Fibroblast of lung (primary cell): ENCODE measurements at places on chromosomes 1 and 21.
A peak's percentile ranks its signal among the peaks of the same experiment; 100 is the strongest.

DNA sequence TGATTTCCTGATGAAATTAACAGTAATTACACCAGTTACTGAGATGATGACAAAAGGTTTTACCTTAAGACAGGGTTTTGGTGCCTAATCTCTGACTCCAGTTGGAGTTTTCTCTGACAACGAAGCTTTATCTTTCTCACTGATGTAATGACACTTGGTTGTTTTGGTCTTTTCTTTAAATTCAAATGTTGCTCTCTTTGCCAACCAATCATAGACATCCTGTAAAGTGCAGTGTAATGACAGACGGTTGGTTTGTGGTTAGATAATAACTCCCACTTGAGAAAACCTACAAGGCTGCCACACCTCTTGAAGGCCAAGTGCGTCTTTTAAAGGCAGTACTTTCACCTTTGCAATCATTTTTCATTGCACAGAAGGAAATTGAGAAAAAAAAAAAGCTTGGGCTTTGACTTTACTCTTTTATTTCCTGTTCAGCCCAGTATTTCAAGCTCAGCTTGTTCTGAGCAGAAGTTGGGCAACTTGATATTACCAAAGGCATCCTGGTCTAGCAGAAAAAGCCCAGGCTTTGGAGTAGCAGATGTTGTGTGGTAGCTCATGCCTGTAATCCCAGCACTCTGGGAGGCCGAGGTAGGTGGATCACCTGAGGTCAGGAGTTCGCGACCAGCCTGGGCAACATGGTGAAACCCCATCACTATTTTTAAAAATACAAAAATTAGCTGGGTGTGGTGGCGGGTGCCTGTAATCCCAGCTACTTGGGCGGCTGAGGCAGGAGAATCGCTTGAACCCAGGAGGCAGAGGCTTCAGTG, 14.9 kb downstream of the PDIK1L start:
- H3K27ac ChIP-seq = no peak overlapping the region
- no peaks in the 10 kb centered on the region for H3K36me3 ChIP-seq
- H3K27me3 ChIP-seq = no peaks in the 10 kb centered on the region
- peaks cover 3% of the 10 kb centered on the region for H3K4me1 ChIP-seq
- no peak overlapping the region for H3K4me3 ChIP-seq
- DNase-seq = no peak

GRCh38 chr21:41966041-41966833, 12.4 kb upstream of the C2CD2 start:
- peaks cover 5% of the 10 kb centered on the region for H3K27me3 ChIP-seq
- H3K27ac ChIP-seq = no peak overlapping the region
- DNase-seq = no peak
- no peak overlapping the region for H3K4me3 ChIP-seq
- no peaks in the 10 kb centered on the region for H3K4me1 ChIP-seq

DNA sequence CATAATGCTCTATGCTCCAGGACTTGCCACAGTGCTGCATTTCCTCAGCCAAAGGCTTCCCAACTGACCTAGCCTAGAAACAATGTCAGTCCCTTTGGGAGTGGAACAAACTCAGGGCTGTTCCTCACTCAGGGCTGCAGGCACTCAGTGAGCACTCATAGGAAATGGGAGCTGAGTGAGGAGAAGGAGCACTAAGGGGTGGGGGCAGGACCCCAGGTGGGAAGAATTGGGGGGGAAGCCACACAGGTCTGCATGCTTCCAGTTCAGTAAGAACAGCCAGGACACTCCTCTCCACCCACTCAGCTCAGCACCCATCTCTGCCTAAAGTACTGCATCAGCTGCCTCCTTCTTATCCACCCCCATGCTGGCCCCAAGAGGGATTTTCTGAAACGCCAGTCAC, 7.3 kb upstream of the SLC5A9 start:
- no peak overlapping the region for H3K4me3 ChIP-seq
- H3K36me3 ChIP-seq = no peaks in the 10 kb centered on the region
- DNase-seq = no peak

DNA sequence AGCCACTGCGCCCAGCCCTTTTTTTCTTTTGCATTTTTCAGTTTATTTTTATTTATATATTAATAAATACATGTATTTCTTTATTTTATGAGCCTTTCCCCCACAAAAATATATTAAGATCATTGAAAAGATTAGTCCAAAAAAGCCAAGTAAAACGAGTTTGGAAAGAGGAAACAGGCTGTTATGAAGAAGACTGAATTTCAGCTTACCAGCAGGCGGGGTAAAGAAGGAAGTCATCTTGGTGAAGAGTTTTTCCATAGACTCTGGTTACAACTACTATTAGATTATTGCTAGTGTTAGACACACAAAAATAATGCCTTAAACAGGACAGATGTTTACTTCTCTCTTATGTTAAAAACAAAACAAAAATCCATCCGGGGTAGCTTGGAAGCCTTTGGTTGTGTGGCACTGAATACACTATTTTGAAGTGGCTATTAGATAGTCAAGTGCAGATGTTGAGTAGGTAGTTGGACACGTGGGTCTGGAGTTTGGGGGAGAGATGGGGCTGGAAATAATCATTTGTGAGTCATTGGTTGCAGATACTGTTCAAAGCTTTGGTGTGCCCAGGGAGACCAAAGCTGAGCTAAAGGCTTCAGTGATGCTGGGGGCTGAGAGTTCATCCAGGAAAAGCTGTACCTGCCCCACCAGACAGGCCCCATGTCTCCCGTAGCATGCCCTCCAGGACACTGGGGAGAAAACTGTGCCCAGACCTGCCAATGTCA, 8.7 kb upstream of the LRRC71 start:
- H3K4me3 ChIP-seq = no peak overlapping the region
- H3K36me3 ChIP-seq = peaks cover 40% of the 10 kb centered on the region
- no peak for DNase-seq
- H3K4me1 ChIP-seq = peaks cover 19% of the 10 kb centered on the region

GRCh38 chr1:147245586-147246021, 3.1 kb downstream of the CHD1L start:
- DNase-seq = no peak
- H3K27ac ChIP-seq = no peak overlapping the region
- H3K4me1 ChIP-seq = peaks cover 5% of the 10 kb centered on the region
- H3K27me3 ChIP-seq = no peaks in the 10 kb centered on the region
- H3K4me3 ChIP-seq = no peak overlapping the region
- H3K36me3 ChIP-seq = no peaks in the 10 kb centered on the region

DNA sequence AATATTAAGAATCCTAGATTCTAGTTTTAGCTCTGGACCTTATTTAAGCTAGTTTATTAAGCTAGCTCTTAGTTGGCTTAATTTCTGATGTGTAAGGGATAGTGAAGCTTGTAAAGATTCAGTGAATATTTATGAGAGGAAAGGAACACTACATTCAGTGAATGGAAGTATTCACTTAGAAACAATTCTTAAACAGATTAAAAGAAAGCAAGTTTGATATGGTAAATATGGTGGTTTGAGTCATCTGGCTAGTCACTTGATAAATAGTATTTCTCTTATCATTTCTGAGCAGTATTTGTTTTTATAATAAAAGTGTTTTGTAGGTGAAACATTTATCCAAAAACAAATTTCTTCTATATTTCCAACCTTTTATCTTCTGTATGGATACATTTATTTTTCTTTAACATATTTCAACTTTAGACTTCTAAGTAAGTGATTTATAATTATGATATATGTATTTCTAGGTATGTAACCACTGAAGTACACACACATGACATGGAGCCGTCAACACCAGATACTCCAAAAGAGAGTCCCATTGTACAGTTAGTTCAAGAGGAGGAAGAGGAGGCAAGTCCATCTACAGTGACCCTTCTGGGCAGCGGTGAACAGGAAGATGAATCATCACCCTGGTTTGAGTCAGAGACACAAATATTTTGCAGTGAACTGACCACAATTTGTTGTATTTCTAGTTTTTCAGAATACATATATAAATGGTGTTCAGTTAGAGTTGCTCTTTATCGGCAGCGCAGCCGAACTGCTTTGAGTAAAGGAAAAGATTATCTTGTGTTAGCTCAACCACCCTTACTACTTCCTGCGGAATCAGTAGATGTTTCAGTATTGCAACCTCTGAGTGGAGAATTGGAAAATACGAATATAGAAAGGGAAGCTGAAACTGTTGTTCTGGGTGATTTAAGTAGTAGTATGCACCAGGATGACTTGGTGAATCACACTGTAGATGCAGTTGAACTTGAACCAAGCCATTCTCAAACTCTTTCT, 55.6 kb downstream of the SUCO start:
- peak overlapping the region; percentile 35 for H3K27ac ChIP-seq
- no peaks in the 10 kb centered on the region for H3K27me3 ChIP-seq
- H3K4me1 ChIP-seq = peaks cover 5% of the 10 kb centered on the region
- DNase-seq = peak; percentile 95

GRCh38 chr1:32881871-32882850, 4.1 kb upstream of the HPCA start:
- H3K4me3 ChIP-seq = no peak overlapping the region
- DNase-seq = no peak
- no peak overlapping the region for H3K27ac ChIP-seq
- peaks cover 24% of the 10 kb centered on the region for H3K27me3 ChIP-seq
- no peaks in the 10 kb centered on the region for H3K36me3 ChIP-seq
- no peaks in the 10 kb centered on the region for H3K4me1 ChIP-seq

DNA sequence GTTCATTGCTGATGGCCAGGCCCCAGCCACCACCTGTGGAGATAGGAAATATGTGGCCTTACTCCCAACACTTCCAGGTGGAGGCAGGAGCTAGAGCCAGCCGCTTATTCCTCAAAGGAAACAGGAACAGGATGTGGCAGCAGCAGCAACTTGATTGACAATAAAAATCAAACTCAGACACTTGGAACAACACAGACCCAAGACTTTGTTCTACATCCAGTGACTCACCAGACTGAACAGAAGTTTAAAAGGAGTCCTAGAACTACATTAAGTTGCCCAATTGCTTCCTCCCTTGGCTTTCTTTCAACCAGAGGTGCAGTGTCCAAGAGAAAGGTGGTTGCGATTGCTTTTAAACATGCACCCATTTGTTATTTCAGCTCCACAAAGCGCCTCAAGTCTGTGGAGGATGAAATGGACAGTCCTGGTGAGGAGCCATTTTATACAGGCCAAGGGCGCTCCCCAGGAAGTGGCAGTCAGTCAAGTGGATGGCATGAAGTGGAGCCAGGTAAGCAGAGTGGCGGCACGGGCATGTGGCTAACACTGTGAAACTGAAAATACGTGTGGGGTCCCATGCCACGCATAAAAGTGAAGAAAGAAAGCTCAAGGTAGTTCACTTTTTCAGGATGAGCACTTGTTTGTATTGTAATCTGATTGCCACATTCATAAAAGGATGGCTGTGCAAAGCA, 276.6 kb downstream of the NFIA start:
- no peaks in the 10 kb centered on the region for H3K27me3 ChIP-seq
- H3K36me3 ChIP-seq = no peaks in the 10 kb centered on the region
- no peak overlapping the region for H3K4me3 ChIP-seq
- H3K4me1 ChIP-seq = no peaks in the 10 kb centered on the region
- no peak for DNase-seq

DNA sequence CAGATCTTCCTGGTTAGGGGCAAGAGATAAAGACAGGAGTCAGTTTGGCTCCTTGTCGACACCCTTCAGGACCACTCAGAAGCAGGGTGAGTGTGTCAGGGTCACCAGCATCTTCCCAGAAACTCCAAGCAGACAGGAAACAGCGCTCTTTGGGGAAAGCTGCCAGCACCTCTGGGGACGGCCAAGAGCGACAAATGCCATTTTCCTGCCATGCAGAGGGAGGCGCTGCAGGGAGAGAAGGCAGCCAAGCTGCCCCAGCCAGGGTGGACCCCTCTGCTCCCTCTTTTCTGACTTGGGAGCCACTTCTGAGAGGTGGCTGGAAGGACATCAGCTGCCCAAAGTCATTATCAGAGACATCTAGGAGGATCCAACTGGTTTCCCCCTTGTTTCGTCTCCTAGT, 29.0 kb downstream of the SIM2 start:
- no peak overlapping the region for H3K27ac ChIP-seq
- peaks cover 12% of the 10 kb centered on the region for H3K27me3 ChIP-seq
- no peak overlapping the region for H3K4me3 ChIP-seq
- no peaks in the 10 kb centered on the region for H3K4me1 ChIP-seq
